ENCODE measurements at places on chromosomes 3 and 15.

GRCh38 chr15:24899367-24899766 lies 55.4 kb upstream of the SNRPN start:
- no peak for DNase-seq

DNA sequence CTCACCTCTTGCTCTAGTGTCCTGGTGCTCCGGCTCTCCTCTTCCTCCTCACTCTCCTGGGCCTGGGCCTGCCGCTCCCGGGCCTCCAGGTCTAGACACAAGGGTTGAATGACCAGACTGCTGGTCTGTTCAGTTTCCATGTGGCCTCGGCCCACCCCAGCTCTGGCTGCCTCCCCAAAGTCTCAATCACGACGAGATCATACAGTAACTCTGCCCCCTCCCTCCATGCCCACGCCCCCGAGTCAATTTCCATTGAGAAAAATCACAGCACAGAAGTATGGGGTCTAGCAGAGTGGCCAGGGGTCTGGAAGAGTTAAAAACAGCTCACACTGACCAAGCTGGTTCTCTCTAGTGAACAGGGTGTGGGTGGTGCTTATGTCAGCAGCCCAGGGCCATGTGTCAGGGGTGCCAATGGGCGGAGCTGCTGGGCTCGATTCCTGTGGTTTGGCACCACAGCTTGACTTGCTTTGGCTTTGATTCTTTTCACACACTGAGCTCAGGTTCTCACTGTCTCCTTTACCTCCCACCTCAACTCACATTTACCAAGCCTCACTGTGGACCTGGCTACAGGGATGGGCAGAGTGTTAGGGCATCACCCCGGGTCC lies 6.9 kb downstream of the C15orf62 start:
- no peak for DNase-seq

DNA sequence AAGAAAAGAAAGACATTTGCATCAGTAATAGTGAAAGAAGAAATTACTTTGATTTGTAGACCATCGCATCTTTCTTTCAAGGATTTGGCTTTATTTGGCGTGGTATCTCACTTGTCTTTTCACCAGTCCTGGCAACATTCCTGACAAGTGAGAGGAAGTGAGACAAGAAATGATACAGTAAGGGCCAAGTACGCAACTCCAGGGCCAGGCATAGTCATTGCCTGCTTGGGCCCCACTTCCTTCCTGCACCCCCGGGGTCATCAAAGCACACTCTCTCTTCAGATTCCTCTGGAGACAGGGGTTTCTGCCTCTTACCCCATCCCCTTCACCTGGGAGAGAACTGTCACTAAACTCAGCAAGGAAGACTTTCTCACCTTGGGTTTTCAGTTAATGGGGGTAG lies 55.1 kb downstream of the CD47 start:
- no peak for DNase-seq

- DNase-seq: no peak
These were observed 689.6 kb downstream of the MECOM start for GRCh38 chr3:168973897-168974296.

DNA sequence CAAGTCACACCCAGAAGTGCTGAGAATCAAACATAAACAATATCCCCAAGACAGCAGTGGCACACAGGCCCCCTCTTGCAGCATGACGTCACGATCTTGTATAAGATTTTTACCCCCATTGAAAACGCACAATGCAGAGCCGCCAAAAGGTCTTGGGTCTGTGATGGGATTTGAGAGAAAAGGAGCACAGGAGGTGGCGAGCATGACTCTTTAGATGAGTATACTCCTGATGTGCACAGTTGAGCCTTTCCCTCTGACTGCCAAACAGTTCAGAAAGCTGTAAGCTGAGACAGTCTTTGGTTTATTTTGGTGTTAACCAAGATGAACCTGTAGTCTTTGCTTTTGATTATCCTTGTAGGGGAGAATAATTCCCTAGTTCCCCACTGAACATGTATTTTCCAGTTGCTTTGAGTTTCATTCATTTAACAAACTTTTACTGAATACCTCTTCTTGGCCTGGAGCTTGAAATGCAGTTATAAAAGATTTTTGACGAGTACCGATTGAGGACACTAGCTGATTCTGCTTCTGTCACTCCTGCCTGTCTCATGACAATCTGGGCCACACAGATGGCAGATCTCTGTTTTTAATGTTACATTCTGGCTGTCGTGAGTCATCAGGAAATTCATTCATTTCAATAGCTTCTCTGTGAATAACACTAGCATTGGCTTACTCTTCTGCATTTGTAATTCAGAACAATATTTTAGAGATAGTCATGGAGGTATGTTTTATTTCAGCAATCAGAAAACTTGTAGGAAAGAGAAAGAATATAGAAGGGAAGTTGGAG lies 28.9 kb downstream of the CFAP91 start:
- no peak for DNase-seq

DNA sequence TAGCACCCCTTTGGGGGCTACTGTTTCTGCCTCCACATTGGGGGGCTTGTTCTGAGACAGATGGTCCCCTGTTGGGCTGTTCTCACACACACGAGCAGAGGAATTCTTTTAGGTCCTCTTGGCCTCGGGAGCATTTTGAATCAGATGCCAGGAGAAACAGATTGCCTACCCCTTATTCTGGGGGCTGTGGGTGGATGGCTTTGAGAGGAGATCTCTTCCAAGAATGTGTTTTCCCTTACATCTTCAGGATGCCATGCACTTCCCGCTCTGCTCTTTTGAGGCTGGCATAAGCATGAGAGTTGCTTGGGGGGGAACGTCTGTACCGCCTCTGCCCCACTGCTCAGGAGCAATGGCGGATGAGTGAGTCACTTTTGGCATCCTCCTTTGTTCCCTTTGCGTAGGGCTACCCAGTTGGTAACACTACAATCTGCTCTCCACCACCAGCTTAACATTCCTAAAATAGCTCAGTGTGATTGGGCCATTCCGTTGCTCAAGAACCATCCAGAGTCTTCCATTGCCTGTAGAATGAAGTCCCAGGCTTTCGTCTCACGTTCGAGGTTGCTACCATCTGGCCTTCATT lies 154.4 kb downstream of the RPLP1 start:
- no peak for DNase-seq

DNA sequence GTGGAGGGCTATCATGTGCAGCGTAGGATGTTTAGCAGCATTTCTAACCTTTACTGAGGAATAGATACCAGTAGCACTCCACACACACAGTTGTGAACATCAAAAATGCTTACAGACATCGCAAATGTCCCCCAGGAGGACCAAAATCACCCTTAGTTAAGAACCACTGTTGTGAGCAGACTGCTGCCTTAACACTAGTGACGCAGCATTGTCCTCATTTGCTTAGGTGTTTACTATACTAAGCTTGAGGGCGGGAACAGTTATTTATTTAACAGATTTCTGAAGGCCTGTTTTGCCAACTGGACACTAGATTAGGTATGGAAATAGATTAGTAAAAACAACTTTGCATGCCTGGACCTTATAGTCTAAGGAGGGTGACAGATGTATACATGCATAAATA lies 2.3 kb downstream of the PPP2R3A start:
- no peak for DNase-seq

GRCh38 chr15:36330598-36330997 lies 248.8 kb upstream of the CDIN1 start:
- DNase-seq: no peak

- no peak for DNase-seq
These were observed 61.4 kb upstream of the MYRIP start for GRCh38 chr3:39748002-39748401.

DNA sequence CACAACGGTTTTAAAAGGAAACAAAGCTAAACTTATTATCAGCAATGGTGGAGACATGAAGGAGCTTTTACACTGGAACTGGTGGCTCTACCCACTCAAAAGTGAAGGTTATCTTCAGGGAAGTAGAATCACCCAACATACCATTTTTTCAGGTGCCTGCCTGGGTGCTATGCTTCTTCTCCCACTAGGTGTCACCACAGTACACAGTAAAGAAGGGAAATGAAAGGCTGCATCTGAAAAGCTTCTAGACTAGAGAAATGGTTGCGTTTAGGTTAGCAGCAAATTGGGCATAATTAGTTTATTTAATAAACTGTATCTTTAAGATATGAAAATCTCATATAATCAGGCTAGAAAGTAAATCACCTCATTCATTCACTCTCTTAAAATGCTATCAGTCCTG lies 47.0 kb upstream of the SELENOK start:
- DNase-seq: no peak

DNA sequence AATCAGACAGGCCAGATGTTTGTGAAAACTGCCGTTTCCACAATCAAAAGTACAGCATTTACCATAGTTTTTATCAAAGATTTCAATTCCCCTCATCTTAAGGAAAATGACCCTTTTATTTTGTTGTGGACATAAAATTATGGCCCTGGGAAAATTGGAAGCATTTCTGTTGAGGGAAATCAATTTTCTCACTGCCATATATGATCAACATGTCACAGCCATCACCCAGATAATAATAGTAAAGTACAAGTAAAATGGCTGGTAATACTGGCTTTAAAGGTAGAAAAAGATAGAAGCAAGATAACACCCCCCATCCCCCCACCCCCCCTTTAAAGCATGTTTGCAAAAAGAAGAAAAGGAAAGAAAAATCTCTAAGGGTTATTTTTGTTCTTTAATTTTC lies 311.7 kb downstream of the WDR72 start:
- DNase-seq: no peak

GRCh38 chr3:62884096-62884870 lies 9.1 kb upstream of the CADPS start:
- no peak for DNase-seq

DNA sequence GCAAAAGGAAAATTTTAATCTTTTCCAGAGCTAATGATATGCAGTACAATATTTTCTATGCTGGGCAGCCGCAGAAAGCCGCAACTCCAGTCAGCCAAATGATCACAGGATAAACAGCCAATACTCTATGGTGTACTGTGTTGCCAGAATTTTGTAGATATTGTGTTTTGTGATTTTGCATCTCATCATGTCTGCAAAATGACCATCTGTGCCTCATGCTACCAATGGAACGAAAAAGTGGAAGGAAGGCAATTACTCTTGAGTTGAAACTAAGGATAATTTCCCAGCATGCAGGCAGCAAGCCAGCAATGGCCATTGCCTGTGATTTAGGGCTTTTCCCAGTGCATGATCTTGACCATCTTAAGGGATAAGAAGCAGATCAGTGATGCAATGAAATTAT lies 891.9 kb downstream of the PLOD2 start:
- DNase-seq: no peak

DNA sequence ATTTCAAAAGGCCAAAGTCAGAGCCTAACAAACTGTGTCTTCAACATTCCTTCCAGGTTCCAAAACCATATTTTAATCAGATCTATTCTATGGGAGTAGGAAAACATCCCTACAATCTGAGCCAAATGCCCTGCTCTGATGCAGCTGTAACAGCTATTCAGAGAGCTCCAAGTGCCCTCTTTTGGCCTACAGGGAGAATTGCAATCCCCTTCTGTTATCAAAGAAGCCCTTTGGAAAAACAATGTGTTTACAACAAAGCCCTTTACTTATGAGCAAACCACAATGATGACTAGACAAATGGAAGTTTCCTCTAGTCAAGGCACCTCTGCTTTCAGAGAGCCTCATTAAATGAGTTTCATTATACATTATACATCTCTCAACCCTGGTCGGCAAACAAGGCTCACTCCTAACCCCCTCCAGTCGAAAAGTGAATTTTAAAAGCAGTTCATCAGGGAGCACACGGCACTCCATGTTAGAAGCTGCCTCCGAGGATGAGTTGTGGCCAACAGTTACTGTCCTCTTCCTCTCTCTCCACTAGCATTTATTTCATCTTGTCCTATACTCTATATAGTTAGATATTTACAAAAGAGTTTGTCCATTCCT lies 42.6 kb upstream of the TMCO5A start:
- DNase-seq: no peak

DNA sequence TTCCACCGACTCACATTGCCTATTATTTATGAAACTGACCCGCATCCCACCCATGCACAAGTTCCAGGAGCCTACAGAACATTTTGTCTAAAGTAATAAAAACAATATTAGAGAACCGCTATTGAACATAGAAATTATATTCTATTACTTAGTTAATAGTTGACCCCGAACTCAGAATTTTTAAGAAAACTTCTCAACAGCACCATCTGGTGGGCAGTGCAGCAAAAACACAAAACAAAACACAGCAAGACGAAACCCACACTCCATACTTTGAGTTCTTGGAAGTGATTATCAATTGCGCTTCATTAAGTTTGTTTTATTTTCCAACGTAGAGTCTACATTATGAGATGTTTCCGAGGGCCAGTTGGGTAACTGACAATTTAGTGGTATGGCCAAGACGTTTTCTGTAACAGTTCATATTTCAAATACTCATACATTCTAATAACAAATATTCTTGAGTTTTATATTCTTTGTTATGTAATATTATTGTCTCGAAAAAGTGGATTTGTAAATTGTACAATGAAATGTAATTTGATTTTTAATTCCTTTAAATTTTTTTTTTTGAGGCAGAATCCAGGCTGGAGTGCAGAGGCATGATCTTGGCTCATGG lies 24.0 kb upstream of the C3orf70 start:
- DNase-seq: no peak

GRCh38 chr3:10273702-10274305 lies 18.9 kb downstream of the GHRL start:
- no peak for DNase-seq

GRCh38 chr3:50345586-50346234 lies at the start of gene ZMYND10:
TSS of gene ZMYND10 (minus strand) at chr3:50345732. CDS start at chr3:50345579, 153 bp downstream.
- DNase-seq: no peak

DNA sequence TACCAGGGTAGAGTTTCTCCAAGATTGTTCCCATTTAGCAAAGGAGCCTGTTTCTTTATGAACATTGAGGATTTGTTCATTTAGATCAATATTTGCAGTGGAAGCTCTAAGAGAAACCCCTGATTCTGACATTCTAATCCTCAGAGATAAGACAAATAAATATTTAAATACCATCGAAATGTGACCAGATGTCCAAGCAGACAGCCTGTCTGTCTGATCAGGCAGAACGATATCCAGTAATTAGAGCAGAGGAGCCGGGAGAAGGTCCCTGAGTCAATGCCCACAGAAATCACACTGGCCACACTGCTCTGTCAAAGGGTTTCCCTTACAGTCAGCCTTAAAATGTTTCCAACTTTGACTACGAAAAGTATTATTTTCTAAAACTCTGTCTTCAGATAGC lies 15.7 kb upstream of the ARPIN start:
- no peak for DNase-seq

- no peak for DNase-seq
These were observed 6.1 kb upstream of the LDHAL6B start for GRCh38 chr15:59200560-59200959.

- DNase-seq: no peak
These were observed 20.1 kb upstream of the BCL6 start for GRCh38 chr3:187765342-187765741.

DNA sequence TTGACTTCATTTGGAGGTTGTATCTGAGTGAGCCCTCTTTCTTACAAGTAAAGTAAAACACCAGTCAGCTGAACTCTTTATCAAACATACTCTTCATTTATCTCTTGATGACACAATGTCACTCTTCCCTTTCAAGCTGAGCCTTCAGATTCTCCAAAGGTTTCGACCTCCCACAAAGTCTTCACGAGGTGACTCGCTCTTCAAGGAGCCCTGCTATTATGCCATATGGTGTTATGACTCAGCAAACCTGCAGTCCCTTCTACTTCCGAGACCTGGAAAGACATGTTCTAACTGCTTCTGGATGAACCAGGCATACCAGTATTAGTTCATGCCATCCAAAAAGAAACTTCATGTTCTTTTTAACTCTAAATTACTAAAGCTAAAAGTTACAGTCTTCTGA lies 23.1 kb downstream of the AADAC start:
- DNase-seq: no peak

GRCh38 chr3:59553076-59553475 lies 503.3 kb upstream of the CFAP20DC start:
- DNase-seq: no peak

Measured in stimulated activated CD4-positive, alpha-beta T cell treated with anti-CD3 and anti-CD28 coated beads, TNF-alpha, amount 100 ng/mL, for 1 hour (primary cell).